ENCODE measurements at places on chromosomes 12 and 14.

DNA sequence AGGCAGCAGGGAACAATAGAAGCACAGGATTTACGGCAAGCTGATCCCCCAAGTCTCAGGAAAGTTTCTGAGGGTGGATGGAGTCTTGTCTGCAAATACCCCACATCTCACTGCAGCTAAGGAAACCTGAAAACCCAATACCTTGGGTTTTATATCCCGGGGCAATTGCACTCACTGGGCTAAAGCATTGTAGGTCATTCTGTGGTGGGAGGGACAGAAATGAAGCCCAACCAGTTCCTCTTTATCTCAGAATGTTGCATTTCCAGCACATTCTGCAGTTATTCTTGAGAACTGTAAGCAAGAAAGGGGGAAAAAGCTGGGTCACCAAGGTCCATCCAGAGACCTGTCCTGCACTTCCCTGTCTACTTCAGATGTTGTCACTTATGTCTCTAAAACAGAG lies 39.8 kb downstream of the C12orf42 start:
- no peak for DNase-seq

GRCh38 chr12:13024531-13024916 lies 19.7 kb upstream of the FAM234B start:
- no peak for DNase-seq

DNA sequence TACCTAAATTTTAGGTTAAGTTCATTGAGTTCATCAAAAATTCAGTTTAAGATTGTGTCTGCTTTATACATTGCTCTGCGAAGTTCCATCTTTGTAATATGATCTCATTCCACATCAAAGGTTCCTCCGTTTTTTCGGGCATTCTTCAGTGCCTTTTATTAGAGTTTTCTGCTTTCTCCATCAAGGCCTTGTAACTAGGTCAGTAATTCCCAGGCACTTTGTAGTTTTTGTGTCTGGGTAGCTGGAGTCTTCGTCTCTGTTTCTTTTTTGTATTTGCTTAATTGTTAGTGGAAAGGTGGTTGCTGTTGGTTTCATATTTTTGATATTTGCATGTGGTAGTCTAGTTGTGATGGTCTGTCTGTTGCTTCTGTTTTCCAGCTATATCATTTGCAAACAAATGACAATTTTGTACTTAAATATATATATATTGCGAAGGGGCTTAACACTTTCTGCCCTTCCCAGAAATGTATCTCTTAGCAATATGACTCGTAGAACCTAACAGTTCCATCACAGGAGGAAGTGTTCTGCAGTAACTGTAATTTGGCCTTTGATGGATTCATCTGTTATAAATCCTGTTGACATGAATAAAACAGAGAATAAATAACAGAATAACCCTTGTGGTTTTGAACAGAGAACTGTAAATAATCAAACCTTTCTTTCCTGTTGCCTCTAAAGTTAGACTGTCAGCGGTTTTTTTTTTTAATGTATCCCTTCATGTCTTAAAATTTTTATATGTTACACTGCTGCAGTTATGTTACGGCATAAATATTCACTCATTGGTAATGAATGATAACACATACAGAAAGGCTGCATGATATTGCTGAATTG lies 88.4 kb upstream of the DYNC1H1 start:
- DNase-seq: no peak

DNA sequence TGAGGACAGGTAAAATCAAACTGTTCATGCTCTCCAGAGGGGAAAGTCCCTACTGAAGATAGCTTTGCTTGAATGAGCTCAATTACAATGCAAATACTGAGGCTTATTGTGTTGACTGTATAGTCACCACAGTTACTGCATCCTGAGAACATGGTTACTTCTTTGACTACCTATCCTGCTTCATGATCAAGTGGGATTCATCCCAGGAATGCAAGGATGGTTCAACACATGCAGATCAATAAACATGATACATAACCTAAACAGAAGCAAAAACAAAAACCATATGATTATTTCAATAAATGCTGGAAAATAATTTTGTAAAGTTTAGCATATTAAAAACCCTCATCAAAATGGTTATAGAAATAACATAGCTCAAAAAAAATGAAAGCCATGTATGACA lies 32.9 kb upstream of the P2RX7 start:
- no peak for DNase-seq

- DNase-seq: no peak
These were observed 33.8 kb upstream of the GALNT16 start for GRCh38 chr14:69226178-69226577.

DNA sequence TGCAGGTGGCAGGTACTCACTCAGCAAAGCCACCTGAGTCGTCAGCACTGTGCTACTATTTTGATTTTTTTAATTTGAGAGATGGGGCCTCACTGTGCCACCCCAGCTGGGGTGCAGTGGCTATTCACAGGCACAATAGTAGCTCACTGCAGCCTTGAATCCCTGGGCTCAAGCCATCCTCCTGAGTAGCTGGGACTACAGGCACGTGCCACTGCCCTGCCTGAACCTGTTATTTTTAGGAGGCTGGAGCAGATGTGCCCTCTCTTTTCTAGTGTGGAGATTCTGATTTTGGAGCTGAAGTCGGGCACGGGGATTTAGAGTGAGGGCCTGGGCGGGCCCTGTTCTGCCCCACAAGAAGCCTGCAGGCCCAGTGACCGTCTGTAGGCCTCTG lies 17.3 kb downstream of the SLC25A47 start:
- no peak for DNase-seq

DNA sequence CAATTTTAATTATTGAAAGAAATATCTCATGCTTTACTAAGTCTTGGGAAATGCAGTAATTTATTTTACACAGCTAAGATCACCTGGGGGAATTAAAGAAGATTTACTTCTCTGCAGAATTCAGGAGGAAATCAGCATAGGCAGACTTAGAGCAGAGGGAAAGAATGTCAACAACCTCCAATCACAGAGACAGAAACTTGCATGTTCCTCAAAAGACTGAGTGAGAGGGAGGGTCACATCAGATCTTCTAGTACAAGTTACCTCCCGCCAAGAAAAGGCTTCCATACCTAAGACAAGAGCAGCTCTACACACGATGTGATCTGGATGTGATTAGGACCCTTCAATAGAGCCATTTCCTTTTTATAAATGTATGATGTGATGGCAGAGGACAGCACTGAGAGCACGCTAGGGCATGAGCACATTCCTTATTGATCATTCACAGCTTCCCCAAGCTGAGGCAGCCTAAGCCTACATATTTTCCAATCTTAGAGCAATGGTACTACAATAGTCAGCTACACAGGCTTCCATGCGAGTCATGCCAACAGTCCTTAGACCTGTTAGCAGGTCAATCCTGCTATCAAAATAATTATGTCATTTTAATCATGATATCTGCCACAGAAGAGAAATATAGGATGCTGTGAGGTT lies 403.3 kb downstream of the ETNK1 start:
- no peak for DNase-seq

- no peak for DNase-seq
These were observed 34.2 kb downstream of the CCDC88C start for GRCh38 chr14:91383439-91383838.

DNA sequence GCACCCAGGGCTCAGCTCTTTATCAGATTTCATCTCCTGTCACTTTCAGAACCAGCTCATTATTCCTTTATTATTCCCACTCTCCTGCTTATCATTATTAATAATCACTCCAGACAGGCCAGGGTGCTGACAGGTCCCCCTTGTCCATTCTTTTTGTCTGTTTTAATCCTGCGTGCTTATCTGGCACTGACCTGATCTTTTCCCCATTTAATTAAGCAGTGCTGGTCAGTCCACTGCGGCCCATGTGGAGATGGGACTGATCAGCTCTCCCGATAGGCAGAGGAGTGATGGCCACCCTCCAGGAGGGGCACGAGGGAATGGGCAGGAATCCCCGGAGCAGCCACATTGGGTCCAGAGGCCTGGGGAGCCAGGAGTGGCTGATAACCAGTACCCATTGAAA lies 55.5 kb upstream of the GPATCH2L start:
- DNase-seq: no peak

Data from iPS DF 6.9 (cell line).